ENCODE measurements at places on chromosomes 11 and 22.

DNA sequence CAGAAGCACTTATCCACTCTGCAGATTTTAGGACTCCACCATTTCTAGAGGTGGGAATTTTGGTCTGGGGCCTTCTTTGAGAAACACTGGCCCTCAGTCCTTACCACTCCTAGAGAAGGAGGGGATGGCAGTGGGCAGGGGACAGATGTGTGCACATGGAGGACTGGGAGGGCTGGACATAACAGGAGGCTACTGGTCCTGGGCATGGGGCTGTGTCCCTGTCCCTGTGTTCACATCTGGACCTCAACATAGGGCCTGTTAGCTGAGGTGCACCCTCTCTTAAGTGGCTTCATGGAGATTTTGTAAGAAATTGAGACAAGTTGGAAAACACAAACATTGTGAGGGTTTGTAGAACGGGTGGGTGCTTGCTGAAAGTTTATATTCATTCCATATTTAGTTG is 103.4 kb downstream of the ATXN10 start:
- no peak for DNase-seq

DNA sequence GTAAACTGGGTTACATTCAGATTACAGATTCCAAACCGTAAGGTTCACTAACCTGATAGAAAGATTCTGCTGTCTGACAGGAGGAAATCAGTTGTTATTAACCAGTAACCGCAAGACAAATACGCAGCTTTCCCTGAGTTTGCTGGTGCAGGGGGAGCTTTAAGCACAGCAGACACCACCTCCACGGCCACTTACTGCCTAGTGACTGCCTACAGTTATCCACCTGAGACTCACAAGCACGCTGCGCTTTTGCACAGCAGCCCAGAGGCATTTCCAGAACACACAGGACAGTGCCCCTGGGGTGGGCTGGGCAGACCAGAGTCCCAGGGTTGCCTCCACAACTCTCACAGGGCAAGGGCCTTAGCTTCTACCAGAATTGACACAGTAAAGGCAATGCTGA is 90.9 kb downstream of the CTTN start:
- DNase-seq = no peak

DNA sequence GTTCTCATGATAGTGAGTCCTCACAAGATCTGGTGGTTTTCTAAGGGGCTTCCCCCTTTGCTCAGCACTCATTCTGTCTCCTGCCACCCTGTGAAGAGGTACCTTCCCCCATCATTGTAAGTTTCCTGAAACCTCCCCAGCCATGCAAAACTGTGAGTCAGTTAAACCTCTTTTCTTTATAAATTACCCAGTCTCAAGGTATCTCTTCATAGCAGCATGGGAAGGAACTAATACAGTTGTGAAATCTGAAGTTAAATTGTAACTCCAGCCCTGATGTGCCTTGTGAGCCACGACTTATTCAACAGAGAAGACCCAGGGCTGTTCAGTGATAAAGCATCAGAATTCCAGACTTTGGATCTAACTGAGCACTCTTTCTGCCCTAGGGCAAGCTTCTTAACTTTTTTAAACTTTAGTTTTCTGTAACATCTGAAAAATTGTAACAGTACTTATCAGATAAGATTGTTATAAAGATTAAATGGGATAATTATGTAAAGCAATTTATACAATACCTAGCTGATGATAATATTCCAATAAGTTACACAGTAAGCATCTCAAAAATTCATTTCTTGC is 220.0 kb downstream of the TRPC6 start:
- DNase-seq = no peak

- DNase-seq = no peak
Measured at GRCh38 chr11:78812513-78813293, 238.0 kb upstream of the NARS2 start.

GRCh38 chr22:38114484-38115398 is 4.3 kb upstream of the BAIAP2L2 start:
- peak; percentile 81 for DNase-seq

DNA sequence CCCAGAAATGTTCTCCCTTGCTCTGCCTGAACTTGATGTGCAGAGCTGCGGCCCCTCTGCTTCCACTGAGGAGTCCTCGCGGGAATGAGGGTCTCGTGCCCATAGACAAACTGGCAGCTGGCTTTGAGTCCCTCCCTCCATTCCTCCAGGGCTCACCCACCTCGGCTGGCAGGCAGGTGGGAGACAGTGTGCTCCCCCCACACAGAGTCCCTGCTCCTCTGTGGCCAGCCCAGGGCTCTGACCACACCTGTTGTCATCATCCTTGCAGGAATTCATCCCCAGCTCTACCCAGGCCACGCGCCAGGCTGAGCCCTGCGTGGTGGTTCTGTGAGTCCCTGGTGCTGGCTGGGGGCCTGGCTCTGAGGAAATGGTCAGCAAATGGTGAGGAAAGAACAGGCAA is 521.9 kb downstream of the TBC1D22A start:
- no peak for DNase-seq

DNA sequence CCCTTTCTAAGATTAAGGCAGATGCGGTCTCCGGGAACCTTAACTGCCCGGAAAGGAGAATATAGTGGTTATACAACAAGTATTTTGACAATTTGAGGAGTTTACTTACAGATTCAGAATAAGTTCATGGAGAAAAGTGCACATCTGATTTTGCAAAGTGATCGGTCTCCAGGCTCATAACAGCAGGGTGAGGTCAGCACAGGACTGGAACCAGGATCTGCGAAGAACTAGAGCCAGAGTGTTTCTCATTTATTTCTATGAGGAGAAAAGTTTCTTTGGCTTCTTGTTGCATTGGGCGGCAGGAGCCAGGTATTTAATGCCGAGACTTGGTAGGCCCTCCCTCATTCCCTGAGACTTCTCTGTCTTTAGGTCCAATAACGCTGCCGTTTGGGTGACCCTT is 3.7 kb downstream of the ADAMTS15 start:
- no peak for DNase-seq

- no peak for DNase-seq
Measured at GRCh38 chr11:27276141-27276540, 86.9 kb downstream of the CCDC34 start.

GRCh38 chr11:68695531-68695930 is 11.2 kb downstream of the GAL start:
- no peak for DNase-seq

DNA sequence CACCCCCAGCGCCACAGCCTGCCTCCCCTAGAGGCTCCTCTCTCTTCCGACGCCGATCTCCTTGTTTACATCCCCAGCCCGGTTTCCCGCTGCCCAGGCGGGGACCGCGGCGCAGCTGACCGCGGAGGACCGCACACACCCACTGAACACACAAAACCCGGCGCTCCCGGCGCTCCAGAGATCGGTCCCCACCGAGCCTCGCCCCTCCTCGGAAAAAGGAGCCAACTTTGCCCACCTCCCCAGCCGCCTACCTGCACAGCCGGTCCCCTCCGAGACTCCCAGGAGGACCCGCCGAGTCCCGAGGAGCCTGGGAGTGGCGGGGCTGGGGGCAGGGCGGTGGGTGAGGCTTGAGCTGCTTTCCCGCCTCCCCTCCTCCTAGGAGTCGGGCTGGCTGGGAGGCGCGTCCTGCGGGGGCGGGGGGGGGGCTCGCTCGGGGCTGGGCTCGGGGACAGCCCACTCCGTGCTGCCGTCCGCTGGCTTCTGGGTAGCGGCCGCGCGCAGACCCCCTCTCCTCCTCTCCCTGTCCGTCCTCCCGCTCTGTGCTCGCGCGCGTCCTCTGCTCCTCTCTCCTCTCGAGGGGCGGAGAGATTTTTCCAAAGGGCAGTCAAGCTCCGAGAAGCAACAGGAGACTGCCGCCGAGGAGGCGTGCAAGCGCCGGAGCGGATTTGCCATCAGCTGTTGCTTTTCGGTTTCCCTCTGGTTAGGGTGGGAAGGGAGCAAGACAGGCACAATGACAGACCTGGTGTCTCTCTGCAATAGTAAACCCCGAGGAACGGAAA is at the start of gene FXYD6:
Gene FXYD6 (minus strand): TSS at position 318 of the 779 bp plus-strand sequence. CDS start 33,882 bp downstream, outside the sequence.
- no peak for DNase-seq
